Nephron progenitor cell (in vitro differentiated cells): ENCODE measurements at places on chromosomes 1 and 21.

- no peak for DNase-seq
- peaks cover 39% of the 10 kb centered on the region for H3K4me1 ChIP-seq
- peaks cover 6% of the 10 kb centered on the region for H3K27me3 ChIP-seq
- peak overlapping the region; percentile 78 for H3K27ac ChIP-seq
Observed at GRCh38 chr1:63790989-63791388, 17.2 kb downstream of the ROR1 start.

DNA sequence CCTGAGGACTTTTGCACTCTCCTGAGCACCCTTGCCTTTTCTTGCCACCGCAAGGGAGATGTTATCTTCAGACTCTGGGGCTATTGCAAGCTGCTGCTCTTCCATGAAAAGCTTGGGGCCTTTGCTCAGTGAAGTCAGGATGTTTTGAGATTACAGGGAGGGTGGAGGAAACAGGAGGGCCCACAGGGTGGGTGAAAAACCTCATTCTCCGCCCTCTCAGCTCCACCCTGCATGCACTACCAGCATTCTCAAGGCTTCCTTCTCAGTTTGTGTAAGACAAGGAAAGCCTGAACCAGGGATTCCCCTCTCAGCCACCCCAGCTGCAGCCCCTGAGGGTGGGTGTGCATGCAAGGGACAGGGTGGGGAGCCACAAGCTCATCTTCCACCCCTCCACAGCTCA, 25.8 kb upstream of the ZNF648 start:
- DNase-seq: no peak
- H3K27ac ChIP-seq: no peak overlapping the region
- H3K4me3 ChIP-seq: no peak overlapping the region
- no peaks in the 10 kb centered on the region for H3K36me3 ChIP-seq
- peaks cover 6% of the 10 kb centered on the region for H3K27me3 ChIP-seq

DNA sequence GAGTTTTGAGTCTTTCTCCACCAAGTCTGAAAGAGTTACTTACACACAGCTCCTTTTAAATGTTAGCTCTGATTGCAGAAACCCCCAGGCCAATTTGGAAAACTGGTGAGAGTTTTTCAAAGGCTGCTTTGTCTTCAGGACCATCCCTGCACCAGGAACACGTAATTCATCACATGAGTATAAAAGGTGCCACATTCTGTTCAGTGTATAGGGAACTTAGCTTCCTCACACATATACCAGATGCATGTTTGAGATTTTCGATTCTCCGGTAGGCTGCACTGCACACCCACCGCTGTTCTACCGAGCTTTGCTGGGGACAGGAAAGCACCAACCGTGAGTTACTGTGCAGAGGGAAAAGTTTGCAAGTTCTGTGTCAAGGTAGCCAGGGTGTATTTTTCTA, 28.3 kb upstream of the KCNK2 start:
- H3K36me3 ChIP-seq: no peaks in the 10 kb centered on the region
- no peak for DNase-seq

- H3K27ac ChIP-seq: no peak within 1 kb of the TSS
- H3K4me1 ChIP-seq: peaks cover 20% of the 10 kb centered on the region
- peak within 1 kb of the TSS; percentile 83 for H3K4me3 ChIP-seq
- H3K27me3 ChIP-seq: peaks cover 49% of the 10 kb centered on the region
Observed at GRCh38 chr1:161020509-161021164, at the start of gene F11R. Gene F11R, minus strand, starts transcription at chr1:161021152. Its CDS starts 79 bp downstream, at chr1:161021073.

- peak; percentile 22 for DNase-seq
- no peaks in the 10 kb centered on the region for H3K36me3 ChIP-seq
- peaks cover 63% of the 10 kb centered on the region for H3K4me1 ChIP-seq
- peaks cover 20% of the 10 kb centered on the region for H3K27me3 ChIP-seq
- H3K4me3 ChIP-seq: peak overlapping the region; percentile 43
Observed at GRCh38 chr1:32249831-32250525, 1.1 kb upstream of the LCK start.

DNA sequence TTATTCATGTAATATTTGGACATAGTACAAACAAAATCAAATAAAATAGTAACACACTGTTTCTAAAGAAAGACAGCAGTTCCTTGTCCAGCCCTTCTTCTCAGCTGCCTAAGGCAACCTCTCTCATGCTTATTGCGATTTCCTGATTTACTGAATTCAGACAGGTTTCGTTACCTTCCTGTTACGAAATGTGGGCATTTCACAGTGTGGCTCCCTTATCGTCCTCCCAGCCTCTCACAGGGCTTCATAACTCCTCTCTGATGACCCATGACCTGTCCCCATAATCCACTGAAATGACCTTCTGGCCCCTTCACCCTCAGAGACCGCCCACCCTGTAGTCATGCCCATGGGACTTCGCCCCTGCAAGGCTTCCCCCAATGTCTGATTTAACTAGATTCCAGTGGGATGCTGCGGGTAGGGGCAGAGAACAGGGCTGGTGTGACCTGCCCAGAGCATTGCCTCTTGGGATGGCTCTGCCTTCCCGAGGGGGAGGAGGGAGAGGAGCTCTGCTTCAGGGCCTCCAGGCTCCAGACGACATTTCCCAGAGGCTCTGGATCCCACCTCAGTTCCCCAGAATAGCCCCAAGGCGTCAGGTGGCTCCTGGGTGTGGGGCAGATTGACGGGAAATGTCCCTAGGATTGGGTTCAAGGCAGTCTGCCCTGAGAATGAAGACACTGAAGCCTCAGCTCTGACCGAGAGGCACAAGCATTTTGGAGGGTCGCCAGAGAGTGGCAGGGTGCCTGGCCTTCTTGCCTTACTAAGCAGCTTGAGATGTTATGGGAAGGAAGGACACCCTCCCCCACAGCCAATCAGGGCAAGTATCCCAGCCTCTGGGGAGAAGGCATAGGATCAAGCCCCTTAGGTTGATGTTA, 20.6 kb downstream of the PADI2 start:
- no peak overlapping the region for H3K27ac ChIP-seq
- H3K27me3 ChIP-seq: peaks cover 9% of the 10 kb centered on the region
- DNase-seq: peak; percentile 26
- peak overlapping the region; percentile 8 for H3K4me3 ChIP-seq
- no peaks in the 10 kb centered on the region for H3K36me3 ChIP-seq

- H3K4me1 ChIP-seq: no peaks in the 10 kb centered on the region
- no peak overlapping the region for H3K4me3 ChIP-seq
- DNase-seq: no peak
- H3K27ac ChIP-seq: no peak overlapping the region
- no peaks in the 10 kb centered on the region for H3K36me3 ChIP-seq
- peaks cover 19% of the 10 kb centered on the region for H3K27me3 ChIP-seq
Observed at GRCh38 chr21:42439284-42440186, 35.8 kb downstream of the UBASH3A start.

DNA sequence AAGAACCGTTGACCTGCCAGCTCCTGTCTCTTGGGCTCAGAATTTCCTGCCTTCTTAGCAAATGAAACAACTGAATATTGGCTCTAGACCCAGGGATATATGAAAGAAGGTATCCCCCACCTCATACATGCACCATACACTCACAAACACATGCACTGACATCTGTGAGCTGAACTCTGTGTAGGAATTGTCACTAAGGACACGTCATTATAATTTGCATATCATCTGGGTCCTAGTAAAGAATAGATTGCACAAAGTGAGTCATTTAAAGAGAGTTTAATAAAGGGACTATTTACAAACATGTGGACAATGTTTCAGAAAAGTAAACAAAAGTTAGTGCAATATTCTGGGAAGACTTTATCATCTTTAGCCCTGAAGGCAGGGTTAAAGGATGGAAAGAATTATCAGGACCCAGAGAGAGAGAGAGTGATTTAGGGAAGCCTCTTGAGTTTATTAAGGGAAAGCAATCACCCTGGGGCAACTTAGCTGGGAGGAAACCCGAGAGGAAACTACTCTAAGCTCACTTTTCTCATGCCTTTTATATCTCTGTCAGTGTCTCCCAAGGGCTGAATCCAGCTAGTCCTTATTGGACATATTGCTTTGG, 74.1 kb upstream of the PLA2G4A start:
- no peaks in the 10 kb centered on the region for H3K36me3 ChIP-seq
- H3K27ac ChIP-seq: no peak overlapping the region
- no peak overlapping the region for H3K4me3 ChIP-seq
- DNase-seq: no peak
- no peaks in the 10 kb centered on the region for H3K4me1 ChIP-seq
- H3K27me3 ChIP-seq: no peaks in the 10 kb centered on the region

DNA sequence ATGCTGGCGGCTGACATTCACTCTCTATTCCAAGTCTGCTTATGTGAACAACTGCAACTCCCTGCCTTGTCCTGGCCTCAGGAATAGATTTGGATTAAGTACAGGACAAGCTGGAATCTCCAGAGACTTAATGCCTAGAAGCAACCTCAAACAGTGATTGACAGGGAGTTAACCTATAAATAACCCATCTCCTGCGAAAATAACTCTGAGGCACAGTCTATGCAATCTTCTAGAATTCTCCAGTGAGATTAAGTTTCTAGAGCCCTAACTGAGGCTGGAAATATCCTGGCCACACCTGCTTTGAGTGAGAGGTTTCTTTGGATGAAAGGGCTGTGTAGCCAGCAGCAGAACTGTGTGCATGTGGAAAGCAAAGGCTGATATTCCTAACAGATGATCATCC, 25.3 kb upstream of the ATP1A1 start:
- no peak for DNase-seq
- H3K4me3 ChIP-seq: no peak overlapping the region
- peaks cover 11% of the 10 kb centered on the region for H3K4me1 ChIP-seq
- no peak overlapping the region for H3K27ac ChIP-seq
- peaks cover 4% of the 10 kb centered on the region for H3K27me3 ChIP-seq
- no peaks in the 10 kb centered on the region for H3K36me3 ChIP-seq

DNA sequence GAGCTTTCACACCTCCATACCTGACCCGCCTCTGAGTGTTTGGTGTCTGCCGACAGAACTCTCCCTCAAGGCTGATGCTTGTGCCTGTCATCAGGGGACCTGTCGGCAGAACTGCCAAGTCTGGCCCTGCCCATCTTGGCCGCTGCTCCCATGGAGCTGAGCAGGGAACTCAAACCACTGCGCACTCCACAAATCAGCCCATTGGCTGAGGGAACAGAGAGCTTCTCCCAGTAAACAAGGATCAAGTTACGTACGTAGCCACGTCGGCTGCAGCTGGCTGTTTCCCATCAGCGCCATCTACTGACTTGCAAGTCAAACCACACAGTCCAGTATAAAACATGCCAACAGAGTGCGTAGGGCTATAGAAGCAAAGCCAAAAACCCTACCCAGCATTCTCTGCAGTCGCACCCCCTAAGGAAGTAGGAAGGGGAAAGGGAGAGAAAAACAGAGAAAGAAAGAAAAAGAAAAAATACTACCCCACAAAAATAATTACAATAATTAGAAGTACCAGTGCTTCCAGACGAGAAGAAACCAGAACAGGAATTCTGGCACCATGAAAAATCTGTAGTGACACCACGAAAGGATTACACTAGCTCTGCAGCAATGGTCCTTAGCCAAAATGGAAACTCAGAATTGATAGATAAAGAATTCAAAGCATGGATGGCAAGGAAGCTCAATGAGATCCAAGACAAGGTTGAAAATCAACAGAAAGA, 13.1 kb downstream of the KRTAP13-1 start:
- H3K36me3 ChIP-seq: peaks cover 15% of the 10 kb centered on the region
- H3K4me3 ChIP-seq: peak overlapping the region; percentile 11
- H3K27ac ChIP-seq: peak overlapping the region; percentile 76

- H3K27ac ChIP-seq: no peak overlapping the region
- H3K36me3 ChIP-seq: no peaks in the 10 kb centered on the region
- DNase-seq: no peak
- H3K27me3 ChIP-seq: peaks cover 76% of the 10 kb centered on the region
Observed at GRCh38 chr21:41428311-41428710, 2.3 kb downstream of the MX1 start.

DNA sequence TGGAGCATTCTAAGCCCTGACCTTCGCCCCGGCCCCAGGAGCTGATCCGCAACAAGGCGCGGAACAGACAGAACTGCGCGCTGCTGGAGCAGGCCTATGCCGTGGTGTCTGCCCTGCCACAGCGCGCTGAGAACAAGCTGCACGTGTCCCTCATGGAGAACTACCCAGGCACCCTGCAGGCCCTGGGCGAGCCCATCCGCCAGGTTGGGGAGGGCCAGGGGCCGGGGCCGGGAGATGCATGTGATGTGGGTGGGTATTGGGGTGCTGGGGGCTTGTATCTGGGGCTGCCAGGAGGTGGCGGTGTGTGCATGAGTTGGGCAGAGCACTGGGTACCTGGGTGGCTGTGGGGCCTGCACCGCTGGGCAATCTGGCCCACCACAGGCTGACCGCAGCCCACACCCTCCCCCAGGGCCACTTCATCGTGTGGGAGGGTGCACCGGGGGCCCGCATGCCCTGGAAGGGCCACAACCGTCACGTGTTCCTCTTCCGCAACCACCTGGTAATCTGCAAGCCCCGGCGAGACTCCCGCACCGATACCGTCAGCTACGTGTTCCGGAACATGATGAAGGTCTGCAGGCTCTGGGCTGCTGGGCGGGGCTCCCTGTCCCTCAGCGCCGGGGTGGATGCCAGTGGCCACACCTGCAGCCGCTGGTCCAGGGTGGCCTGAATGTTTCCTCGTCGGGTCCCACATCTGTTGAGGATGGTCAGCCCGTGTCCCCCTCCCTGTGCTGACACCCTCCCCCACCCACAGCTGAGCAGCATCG, 65.8 kb downstream of the TRIM11 start:
- H3K27me3 ChIP-seq: no peaks in the 10 kb centered on the region
- H3K4me1 ChIP-seq: no peaks in the 10 kb centered on the region
- no peak overlapping the region for H3K27ac ChIP-seq

DNA sequence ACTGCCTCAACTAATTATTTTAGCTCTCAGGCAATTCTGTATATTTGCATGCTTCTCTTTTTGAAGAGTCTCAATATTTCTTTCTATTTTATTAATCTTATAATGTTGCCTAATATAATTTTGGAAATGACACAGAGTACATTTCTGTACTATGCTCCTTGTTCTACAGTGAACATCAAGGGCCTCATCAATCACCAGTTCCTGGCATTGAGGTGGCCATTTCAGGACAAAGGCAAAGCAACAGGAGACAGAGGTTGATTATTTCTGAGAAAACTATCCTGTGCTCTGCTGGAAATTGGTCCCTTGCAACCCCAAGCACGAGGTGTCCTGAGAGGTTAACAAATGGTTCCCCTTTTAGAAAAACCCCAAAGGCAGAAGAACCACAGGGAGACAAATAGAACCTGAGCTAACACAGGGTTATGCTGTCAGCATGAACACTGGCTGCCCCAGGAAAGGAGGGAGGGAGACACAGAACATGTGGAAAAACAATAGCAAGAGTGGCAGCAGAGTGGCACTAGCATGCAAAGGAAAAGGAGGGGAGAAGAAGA, 63.9 kb upstream of the VAV3 start:
- peaks cover 3% of the 10 kb centered on the region for H3K27me3 ChIP-seq
- peaks cover 5% of the 10 kb centered on the region for H3K36me3 ChIP-seq
- DNase-seq: no peak
- H3K27ac ChIP-seq: no peak overlapping the region
- peaks cover 17% of the 10 kb centered on the region for H3K4me1 ChIP-seq

GRCh38 chr1:63705078-63705477, 68.7 kb upstream of the ROR1 start:
- H3K36me3 ChIP-seq: no peaks in the 10 kb centered on the region
- no peak overlapping the region for H3K27ac ChIP-seq
- H3K27me3 ChIP-seq: peaks cover 12% of the 10 kb centered on the region
- DNase-seq: no peak
- no peak overlapping the region for H3K4me3 ChIP-seq

GRCh38 chr1:13617108-13617507, 33.5 kb downstream of the PDPN start:
- no peaks in the 10 kb centered on the region for H3K4me1 ChIP-seq
- H3K27me3 ChIP-seq: peaks cover 2% of the 10 kb centered on the region
- peaks cover 16% of the 10 kb centered on the region for H3K36me3 ChIP-seq
- no peak overlapping the region for H3K4me3 ChIP-seq
- H3K27ac ChIP-seq: no peak overlapping the region
